ENCODE measurements at places on chromosomes 13 and 19. TPM values are rescaled to one million over a fixed set of nuclear protein-coding genes. Genes with fewer than 3 reads are reported as not detected.

The PINLYP gene
- 18.4 TPM for polyA plus RNA-seq

The SIGLEC12 gene
- polyA plus RNA-seq: 0.07 TPM

The TSSK6 gene
- 1.6 TPM for polyA plus RNA-seq

The ZNF175 gene
- 16.8 TPM for polyA plus RNA-seq

The ADPRHL1 gene
- polyA plus RNA-seq: 6.1 TPM

The RFPL4AL1 gene
- not detected for polyA plus RNA-seq

The LSM14A gene
- polyA plus RNA-seq: 199 TPM

The KIRREL2 gene
- 12.8 TPM for polyA plus RNA-seq

The B3GNT8 gene
- polyA plus RNA-seq: 6.7 TPM

The ZNF575 gene
- polyA plus RNA-seq: 1.9 TPM

The CALR3 gene
- not detected for polyA plus RNA-seq

The KLK8 gene
- polyA plus RNA-seq: 2.5 TPM

All from left renal cortex interstitium (tissue), 4 donors.